ENCODE measurements at places on chromosomes 6 and 20.

DNA sequence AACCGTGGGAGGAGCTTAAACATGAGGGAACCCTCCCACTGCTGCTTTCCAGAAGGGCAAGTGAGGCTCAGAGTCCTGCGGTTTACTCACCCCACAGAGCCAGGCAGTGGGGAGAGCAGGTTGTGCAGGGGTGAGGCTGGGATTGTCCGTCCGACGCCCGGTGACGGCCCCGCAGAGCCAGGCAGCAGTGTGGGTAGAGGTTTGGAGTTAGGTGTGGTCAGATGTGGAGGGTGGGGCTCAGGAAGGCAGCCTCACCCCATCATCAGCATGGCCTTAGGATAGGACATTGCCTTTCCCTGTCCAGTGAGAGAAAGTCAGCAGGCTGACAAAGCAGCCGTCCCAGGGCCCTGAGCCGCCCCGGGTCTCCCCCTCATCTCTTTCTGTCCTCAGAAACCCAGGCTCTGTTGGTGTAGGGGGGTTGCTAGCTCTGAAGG lies 234.6 kb downstream of the DLL1 start:
- DNase-seq = no peak

- DNase-seq = no peak
These were observed 65.4 kb downstream of the MYH7B start for GRCh38 chr20:35021063-35021462.

GRCh38 chr20:37990571-37991151 lies 42.6 kb downstream of the TTI1 start:
- peak; percentile 50 for DNase-seq

DNA sequence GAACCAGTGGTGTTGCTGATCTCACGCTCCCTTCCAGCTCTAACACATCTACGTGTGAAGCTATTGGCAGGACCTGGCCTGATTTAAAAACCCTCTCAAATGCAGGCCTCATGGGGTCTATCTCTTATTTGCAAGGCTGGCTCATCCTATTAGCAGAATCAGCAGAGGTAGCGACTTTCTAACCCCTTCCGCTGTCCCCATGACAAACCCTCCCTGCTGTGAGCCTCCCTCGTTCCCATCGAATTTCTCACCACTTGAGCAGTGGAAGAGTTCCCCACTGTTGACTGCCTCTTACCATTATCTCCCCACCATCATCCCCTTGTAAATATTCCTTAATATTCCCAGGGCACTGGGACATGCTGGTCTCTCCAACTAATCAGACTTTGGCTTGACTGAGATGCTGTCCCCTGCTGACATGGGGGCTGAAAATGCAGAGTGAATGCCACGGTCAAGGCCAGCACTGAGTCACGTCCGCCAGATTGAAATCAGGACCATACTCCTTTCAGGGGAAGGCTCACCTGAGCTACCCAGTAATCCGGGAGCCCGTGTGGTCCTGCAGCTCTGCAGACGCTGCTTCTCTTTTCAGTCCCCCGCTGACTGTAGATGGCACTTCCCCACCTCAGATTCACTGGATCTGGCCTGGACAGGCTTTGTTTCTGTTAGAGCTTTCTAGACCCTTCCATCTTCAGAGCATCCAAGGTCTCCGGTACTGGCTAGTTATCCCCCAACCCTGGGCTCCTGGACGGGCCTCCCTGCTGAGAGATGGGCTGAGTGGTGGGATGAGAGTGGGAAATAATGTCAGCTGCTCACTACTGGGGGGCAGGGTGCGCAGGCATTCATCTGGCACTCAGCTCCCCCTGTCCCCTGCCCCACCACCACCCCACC lies 23.1 kb downstream of the AAR2 start:
- no peak for DNase-seq

DNA sequence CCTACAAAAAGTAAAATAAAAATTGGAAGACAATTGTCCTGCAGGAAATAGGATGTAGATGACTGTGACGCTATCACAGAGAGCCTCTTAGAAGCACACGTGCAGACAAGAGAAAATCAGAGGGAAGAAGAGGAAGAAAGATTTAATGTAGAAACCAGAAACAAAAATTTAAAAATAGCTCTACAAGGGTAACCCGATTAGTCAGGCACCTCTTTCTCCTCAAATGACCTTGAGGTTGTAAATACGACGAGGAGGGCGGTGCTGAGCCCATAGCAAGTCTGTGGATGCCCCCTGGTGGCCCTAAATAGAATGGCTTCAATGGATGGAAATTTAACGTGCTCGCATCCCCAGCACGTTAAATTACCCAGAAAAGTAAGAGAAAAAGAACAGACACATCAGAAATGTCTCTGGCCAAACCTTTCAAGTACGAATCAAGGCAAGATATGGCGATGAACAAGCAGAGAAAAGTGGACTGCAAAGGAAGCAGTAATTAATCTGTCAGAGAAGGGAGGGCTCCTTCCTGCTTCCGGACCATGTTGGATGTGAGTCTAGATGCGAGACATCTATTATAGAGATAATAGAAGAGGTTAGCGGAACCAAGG lies 4.2 kb upstream of the PRPH2 start:
- DNase-seq = peak; percentile 62

- no peak for DNase-seq
These were observed 1.3 kb upstream of the FOXF2 start for GRCh38 chr6:1387876-1388629.

DNA sequence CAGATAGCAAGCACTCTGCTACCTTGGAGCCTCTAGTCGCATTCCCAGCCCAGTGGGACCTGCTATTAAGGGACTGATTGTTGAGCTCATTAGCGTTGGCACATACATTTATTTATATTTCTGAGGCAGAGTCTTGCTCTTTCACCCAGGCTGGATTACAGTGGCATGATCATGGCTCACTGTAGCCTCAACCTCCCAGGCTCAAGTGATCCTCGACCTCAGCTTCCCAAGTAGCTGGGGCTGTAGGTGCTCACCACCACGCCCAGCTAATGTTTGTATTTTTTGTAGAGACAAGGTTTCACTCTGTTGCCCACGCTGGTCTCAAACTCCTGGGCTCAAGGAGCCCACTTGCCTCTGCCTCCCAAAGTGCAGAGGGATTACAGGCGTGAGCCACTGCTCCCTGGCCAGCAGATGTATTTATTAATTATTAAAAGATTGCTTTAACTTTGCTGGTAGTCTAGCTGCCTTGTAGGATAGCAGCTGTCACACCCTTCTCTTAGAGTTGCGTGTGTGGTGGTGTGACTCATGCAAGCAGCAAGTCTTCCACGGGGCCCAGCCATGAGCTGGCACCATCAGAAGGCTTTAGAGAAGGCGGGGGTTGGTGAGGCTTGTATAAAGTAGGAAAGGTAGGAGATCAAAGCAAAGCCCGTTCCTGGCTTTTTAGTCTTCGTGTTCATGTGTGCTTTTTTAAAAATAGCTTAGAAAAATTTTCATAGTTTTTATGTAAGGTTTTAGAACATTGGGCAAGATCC lies 16.5 kb downstream of the ACTR5 start:
- DNase-seq = no peak

DNA sequence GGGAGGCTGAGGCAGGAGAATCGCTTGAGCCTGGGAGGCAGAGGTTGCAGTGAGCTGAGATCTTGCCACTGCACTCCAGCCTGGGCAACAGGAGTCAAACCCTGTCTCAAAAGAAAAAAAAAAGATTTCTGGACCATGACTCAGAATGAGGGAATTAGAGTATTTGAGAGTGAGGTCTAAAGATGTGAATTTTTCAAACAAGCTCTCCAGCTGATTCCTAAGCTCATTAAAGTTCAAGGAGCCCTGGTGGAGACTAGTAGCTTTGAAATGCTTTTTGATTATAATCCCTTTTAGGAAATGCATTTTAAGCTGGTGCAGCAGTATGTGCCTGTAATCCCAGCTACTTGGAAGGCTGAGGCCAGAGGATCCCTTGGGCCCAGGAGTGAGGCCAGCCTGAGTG lies 21.8 kb upstream of the SRF start:
- DNase-seq = no peak

- DNase-seq = no peak
These were observed 2.2 kb upstream of the STXBP5 start for GRCh38 chr6:147201885-147202515.

GRCh38 chr6:4297348-4297747 lies 162.0 kb upstream of the ECI2 start:
- DNase-seq = no peak

DNA sequence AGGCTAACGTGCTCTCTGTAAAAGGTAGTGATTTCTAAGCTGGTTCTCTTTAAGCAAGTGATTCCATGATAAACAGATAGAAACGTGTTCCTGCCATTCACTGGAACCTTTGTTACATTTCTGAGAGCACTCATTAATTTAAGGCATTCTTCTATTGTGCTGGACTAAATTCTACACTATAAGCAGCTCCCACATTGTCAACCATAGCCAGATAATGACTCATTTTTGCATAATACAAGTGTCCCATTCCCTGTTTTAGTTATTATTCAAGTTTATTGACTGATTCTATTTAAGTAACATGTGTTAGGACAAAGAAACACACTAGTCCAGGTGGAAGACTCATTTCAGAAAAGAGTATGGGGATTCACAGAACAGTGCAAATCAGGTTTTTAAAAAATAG lies 13.5 kb upstream of the XRN2 start:
- no peak for DNase-seq

DNA sequence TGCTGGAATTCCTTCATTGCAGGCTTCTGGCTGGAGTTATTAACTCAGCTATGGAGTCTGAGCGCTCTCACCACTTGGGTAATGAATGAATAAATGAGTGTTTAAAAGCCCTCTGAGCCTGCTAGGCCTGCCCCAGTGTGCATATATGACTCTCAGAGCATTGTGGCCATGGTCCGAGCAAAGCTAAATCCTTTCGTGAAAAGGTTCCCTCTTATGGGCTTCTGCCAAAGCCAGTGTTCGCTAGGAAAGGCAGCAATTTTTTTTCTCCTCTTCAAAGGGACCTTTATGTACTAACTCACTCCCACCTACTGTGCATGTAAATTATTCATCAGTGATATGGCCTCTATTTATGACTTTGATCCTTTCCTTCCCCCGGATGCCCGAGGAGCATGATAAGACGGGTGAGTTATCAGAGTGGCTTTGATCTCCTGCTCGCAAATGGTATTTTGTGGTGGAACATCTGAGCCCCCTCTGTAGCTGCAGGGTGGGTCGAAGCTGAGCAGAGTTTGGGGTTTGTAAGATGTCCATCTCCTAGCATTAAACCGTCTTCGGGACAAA lies 88.6 kb downstream of the LINC00237 start:
- DNase-seq = no peak

- DNase-seq = no peak
These were observed 47.0 kb downstream of the EZR start for GRCh38 chr6:158772172-158772571.

DNA sequence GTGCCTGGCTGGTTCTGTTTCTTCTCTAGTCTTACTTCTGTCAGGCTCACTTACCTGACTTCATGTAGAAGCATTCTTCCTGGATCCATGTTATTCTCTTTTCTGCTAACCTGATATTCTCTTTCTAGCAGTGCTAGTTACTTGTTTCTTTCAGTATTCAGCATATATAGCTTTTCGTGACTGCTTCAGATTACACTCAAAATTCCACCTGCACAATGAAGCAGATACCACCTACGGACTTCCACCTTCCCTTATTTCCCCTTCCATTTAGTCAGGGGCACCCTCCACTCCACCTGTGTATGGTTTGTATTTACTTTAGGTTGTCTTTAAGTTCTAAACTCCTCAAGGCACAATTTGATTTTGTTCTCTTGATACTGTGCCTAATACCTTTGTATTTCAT lies 36.8 kb downstream of the ZFAND3 start:
- no peak for DNase-seq

DNA sequence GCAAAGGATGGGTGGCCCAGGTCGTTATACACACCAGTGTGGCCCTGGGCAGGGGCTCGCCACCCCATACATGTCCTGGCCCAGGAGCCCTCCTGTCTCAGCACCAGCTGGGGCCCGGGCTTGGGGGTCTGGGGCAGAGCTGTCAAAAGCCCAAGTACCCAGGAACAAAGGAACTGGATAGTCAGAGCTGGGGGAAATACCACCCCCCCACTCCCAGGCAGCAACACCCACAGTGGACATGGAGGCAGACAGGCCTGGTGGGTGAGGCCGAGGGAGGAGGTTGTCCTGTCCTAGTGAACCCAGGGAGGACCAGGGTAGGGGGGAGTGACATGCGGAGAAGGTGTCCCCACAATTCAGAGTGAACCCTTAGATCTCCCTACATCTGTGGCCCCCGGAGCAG lies 406.5 kb downstream of the CDH4 start:
- no peak for DNase-seq

DNA sequence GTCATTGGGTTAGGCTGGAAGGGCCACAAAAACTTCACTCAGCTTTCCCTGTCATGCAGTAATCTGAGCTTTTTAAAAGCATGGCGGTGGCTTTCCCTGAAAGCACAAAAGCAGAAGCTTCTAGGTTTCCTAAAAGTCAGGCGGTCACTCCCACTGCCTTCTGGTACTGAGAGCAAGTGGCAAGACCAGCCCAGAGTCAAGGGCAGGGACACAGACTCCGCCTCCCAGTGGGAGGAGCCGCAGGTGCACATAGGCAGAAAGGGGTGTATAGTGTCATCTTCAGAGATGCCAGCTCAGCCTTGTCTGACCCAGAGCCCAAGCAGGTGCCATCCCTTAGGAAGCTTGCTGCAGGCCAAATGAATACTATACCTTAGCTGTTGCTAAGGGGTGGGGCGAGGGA lies 18.0 kb upstream of the PACSIN1 start:
- DNase-seq = no peak

DNA sequence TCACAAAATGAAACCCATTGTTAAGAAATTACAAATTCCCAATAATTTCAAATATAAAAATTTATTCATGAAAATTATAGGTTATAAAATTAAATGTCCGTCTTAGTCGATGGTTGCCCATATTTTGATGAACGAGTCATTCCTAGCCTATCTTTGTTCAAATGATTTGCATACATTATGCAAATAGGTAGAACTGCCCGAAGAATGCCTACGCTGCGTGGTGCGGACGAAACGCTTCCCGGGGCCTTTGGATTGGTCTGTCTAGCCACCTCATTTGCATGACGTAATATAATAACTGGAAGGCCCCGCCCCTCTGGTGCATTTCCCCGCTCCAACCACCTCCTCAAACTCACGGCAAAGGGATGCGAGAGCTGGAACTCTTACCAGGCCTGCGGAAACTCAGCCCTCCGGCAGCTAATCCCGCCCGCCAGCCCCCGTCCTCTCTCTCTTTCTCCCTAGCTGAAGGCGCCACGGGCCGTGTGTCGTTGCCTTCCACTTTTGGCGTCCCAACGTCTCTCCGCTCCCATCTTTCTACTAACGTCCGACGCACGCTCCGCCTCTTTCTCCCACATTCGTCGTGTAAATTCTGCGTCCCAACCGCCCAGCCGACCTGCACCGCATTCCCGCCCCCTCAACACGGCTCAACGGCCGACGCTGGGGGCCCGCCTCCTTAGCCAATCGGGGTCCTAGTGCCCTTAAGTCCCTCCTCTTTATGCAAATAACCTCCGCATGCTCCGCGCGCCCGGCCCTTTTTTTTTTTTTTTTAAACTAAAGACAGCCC lies 520 bp upstream of the PRRC2A start:
- peak; percentile 96 for DNase-seq
